Activated CD4-positive, CD25-positive, alpha-beta regulatory T cell treated with anti-CD3 and anti-CD28 coated beads, Interleukin-2, amount 50 U/mL, for 16 hours (primary cell): ENCODE measurements at places on chromosomes 3 and 15.

GRCh38 chr3:13288732-13289718 lies 131.1 kb downstream of the NUP210 start:
- no peak for DNase-seq

DNA sequence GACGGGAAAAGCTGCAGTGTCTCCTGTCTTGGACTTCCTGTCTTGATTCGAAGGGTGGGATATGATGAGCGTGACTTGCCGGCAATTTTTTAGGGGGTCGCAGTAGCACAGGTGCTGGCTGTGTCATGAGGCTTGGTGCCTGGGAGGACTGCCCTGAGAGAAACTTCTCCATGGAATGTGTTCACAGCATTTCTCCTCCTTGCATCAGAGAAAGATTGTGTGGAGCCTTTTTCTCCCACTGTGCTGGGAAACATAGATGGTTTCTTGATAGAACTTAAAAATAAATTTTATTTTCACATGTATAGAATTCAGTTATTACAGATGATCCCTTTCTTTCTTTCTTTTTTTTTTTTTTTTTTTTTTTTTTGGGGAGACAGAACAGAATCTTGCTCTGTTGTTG lies 121.4 kb downstream of the KLHL25 start:
- no peak for DNase-seq

- DNase-seq, result no peak
These were observed 47.0 kb upstream of the DLG1 start for GRCh38 chr3:197345390-197345789.

- DNase-seq, result no peak
These were observed 45.0 kb downstream of the EEFSEC start for GRCh38 chr3:128198313-128198712.

DNA sequence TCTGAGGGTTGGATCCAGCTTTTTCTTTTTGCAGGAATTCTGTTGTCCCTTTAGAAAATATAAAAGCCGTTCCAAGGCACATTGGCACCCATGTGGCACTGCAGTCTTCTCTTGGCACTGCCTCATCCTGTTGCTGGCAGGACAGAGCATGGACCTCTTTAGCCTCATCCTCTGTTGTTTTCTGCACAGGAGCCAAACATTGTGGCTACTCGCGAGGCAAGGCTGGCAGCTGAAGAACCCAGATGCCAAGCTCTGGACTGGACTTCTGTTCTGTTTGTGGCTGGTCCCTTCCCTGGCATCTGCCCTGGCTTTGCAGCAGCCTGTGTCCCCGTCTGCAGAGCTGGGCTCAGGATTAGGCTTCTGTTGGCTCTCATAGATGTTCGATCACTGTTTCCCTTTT lies 224.7 kb upstream of the TBC1D5 start:
- no peak for DNase-seq

DNA sequence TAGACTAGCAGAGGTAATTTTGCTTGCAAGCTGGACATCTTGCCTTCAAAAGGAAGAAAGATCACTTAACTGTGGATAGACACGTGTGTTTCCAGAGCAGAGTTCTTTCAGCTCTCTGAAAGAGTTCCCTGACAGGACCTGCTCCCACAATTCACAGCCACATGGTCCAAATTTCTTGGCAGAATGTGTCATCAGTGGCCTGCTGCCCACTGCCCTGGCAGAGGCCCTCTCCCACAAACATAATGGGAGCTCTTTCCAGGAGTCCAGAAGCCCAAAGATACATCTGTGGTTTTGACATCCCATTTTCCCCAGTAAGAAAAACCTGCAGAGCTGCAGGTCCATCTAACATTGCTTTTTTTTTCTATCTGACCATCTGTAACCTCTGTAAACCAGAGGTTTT lies 48.3 kb downstream of the SERPINI1 start:
- no peak for DNase-seq

DNA sequence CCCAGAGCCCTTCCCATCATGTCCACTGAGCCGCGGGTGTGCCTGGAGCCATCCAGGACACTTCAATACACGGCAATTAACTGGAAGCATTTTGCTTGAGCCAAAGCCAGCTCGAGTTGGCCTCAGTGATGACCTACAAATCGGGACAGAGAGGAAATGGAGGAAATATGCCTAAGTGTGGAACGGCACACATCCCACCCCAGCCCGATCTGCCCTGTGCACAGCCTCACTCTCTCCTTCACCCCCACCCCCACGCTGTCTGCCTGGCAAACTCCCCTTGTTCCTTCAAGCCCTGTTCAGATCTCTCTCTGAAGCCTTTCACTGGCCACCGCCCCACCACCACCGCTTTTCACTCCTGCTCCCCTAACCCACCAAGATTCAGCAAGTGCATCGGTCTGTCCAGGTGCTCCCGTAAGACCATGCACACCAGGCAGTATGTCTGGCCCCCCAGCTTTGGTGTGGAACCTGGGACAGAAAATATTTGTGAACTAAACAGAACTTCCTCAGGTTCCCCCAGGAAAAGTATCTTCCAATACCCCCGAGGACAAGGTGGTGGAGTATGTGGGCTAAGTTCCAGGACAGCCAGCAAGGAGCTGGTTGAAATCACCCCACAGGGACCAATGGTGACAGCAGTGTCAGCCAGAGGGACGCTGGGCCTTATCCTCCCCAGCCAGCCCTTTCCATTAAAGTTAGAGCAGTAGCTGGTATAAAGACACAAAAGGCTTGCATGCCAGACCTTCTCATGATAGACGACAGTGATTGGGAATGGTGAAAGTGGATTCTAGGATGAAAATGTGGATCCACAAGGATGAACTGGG lies 83.7 kb downstream of the VGLL4 start:
- DNase-seq, result no peak

GRCh38 chr3:173529062-173529711 lies 131.6 kb downstream of the NLGN1 start:
- DNase-seq, result no peak

- no peak for DNase-seq
These were observed 409.9 kb downstream of the FHIT start for GRCh38 chr3:60841355-60841754.

DNA sequence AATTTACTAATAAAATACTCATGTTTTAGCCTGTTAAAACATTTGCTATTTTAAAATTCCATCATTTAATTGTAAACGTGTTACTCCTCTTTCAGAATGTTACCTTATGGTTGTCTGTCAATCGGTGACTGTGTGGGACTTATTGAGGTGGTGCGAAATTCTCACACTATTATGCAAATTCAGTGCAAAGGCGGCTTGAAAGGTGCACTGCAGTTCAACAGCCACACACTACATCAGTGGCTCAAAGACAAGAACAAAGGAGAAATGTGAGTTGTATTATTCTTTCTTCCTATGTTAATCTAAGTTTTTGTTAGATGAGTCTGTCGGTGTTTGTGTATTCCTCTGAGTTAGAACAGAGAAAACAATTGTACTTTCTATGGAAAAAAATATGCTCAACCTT lies 21.7 kb downstream of the KCNMB3 start:
- no peak for DNase-seq

- DNase-seq, result no peak
These were observed 21.0 kb upstream of the NFKBIZ start for GRCh38 chr3:101828276-101828675.
